CD4-positive, alpha-beta T cell treated with Interleukin-15 for 1 hour (primary cell): ENCODE measurements at places on chromosomes 2 and 18.

GRCh38 chr18:42509750-42510415 lies 554.8 kb downstream of the PIK3C3 start:
- DNase-seq = no peak

GRCh38 chr2:104932243-104932642 lies 78.3 kb downstream of the POU3F3 start:
- no peak for DNase-seq

- DNase-seq = no peak
Measured at GRCh38 chr2:1541819-1542475, 128.7 kb downstream of the TPO start.

GRCh38 chr18:48629730-48630324 lies 91.0 kb downstream of the CTIF start:
- DNase-seq = no peak

DNA sequence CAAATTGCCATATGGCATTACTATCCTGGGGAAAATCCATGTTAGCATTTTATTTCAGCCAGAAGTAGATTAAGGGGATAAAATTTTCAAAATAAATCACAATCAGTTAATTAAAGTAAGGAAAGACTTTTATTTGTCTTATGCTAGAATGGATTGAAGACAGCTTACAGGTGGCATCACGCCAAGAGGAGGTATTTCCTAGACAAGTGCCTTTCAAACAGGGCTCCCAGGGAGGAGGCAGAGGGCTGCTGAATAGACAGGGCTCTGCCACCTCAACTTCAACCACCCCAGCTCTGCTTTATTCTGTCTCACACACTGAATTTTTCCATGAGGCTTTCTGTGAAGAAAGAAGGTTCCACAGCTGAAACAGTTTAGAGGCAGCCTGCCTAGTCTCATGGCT lies 12.2 kb downstream of the CCDC68 start:
- no peak for DNase-seq

DNA sequence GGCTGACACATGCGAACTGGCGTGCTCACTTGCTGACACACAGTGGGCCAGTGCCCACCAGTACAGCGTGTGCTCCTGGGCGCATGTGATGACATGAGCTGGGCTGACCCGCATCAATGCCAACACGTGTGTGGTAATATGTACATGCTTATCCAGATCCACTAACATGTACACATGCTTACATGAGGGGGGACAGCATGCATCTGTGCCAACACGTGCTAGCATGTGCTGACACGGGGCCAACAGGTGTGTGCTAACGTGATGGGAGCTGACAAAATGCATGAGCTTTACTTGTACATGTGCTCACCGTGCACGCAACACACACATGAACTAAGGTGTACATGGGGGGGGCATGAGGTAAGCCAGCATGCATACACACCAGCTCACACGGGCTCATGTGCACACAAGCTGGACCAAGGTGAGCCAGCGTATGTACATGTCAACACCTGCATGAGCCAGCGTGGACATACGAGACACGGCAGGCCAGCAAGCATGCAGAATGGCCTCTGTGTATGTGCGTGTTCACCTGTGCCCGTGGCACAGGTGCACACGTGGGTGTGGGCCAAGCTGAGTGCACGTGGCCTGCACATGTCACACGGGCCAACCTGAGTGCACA lies 28.5 kb downstream of the GPC1 start:
- peak; percentile 13 for DNase-seq

DNA sequence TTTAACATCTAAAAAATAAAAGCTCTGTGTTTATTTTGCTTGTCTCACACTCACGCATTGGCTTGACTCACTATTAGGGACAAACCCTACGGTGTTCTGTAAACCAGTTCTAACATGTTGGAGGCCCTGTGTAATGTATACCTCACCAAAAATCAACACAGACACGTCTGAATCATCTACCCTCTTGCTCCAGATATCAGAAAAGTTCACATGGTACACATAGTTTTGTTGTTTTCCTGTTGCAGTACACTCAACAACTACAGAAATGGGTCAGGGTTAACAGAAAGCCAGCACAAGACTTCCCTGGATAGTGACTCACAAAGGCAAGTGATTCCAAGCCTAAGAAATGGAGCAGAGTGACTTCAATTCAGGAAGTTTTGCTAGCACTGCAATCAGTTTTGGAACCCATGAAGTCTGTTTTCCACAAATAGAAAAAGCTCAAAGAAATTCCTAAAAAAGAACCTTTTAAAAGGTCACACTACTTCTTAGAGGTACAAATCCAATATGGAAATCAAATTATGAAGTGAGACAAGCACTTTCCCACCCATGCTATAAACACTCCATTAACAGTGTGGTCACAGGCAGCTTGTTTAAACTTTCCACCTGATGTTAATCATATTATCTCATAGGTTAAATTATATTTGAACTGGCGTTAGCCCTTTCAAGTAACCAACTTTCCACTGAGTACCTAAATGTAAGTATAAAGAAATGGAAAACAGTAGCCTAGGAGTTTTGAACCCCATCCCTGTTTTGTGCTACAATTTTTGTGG lies 87.4 kb downstream of the GAREM1 start:
- DNase-seq = no peak

DNA sequence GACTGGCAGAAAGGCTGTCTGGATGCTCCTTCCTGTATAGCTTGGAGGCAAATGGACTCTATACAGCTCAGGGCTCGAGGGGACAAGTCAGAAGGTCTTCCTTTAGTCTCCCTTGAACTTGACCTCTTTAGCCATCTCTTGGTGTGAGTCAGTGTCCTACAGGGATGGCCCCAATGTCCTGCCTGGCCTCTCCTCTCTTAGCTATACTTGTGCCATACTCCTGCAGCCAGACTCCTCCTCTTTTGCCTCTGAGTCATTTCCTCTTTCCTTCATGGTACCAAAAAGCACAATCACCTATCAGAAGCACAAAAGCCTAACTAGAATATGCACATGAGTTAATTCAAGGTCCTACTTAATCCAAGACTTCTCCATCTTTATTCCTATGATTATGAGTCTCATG lies 112.7 kb downstream of the XRCC5 start:
- DNase-seq = no peak

DNA sequence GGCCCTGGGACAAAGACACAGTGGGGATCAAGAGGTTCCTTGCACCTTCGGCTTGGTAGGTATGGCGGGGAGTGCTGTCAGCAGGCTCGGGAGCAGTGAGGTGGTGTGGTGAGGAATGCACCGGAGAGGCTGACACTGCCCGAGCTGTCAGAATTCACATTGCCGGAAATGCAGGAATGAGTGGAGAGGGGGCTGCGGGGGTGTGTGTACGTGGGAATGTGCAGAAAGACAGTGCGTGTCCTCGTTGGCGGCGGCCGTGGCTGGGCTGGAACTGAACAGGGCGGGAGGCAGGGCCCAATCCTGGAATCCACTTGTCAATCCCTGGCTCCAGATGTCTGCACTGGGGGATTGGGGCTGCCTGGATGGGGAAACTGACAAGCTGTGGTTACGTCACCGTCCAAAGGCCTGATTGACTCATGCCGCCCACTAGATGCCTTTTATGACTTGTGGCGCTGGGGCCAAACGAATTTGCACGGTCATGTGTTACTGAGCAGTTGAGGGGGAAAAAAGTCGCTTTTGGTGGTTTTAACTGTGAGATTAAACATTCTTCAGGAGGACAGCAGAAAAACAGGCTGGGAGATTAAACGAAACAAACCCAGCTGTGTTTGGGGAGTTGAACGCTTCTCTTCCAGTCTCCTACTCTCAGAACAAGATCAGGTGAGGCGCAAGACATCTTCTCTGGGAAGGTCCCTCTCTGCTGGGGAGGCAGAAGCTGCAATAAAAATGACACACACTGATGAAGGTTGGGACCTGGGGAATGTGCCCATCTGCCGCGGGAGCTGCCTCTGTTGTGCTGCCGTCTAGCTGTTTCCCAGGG lies 189.4 kb upstream of the GLI2 start:
- no peak for DNase-seq

DNA sequence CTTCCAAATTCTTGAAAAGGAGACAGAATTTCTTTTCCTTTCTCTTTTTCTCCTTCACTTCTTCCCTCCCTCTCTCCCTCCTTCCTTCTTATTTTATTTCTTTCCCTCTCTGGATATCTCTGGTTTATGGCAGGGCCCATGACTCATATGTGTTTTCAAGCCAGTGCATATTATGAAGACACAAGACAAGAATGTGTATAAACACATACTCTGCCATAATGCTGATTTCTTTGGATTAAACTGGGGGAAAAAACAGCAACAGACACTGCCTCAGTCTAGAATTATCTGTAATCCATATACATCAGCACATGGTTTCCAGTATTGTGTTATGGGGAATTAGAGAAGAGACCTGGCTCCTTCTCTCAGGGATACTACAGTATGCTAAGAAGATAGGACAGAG lies 82.8 kb upstream of the CPO start:
- DNase-seq = no peak

GRCh38 chr2:191289049-191289448 lies 43.8 kb downstream of the MYO1B start:
- DNase-seq = no peak

GRCh38 chr18:47389210-47389609 lies 137.8 kb upstream of the SKOR2 start:
- no peak for DNase-seq

DNA sequence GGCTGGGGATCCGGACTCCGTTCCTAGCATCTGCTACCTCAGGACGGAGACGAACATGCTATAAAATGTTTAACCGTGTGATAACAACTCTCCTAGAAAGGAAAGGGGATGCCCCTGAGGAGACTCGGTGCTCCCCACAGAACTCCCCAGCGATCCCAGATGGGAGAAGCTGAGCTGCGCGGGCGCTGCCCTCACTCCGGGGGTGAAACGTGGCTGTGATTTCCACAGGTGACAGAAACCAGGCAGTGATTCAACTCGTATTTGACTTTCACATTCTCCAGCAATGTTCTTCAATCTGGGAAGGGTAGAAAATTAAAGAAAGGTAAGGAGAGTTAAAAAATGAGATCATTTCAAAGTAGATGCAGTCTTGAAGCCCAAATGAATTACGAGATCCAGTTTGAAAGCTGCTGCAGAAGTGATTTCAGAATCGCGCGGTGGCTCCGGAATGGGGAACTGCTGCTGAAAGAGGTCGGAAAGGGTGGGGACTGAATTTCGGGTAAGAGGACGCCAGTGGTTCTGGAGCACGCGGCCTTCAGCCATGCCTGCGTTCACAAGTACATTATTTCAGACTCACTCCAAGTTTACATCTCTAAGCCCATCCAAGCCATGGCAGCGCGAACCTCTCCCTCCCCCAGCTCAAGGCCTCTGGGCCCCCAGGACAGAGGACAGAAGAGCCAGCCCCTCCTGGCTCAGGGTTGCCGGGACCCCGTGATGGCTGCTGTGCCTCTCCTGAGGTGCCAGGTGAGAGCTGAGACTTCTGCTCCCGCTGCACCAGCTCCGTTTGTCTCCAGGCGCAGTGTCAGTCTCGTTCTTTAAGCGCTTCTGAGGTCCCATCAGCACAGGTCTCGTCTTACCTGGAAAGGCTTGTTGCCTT lies 39.5 kb downstream of the ADNP2 start:
- no peak for DNase-seq

DNA sequence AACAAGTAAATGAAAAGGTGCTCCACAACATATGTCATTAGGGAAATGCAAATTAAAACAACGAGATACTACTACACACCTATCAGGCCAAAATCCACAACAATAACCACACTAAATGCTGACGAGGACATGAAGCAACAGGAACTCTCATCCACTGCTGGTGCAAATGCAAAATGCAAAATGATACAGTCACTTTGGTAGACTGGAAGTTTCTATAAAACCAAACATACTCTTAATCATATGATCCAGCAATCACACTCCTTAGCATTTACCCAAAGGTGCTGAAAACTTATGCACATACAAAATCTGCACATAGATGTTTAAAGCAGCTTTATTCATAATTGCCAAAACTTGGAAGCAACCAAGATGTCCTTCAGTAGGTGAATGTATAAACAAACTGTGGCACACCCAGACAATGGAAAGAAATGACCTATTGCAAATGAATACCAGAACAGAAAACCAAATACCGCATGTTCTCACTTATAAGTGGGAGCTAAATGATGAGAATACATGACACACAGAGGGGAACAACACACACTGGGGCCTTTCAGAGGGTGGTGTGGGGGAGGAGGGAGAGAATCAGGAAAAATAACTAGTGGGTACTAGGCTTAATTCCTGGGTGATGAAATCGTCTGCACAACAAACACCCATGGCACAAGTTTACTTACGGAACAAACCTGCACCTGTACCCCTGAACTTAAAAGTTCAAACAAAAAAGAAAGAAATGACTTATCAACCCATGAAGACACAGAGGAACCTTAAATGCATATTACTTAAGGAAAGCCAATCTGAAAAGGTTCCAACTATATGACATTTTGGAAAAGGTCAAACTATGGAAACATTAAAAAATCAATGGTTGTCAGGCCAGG lies 80.4 kb downstream of the ASXL2 start:
- no peak for DNase-seq

- DNase-seq = no peak
Measured at GRCh38 chr18:50117863-50118262, 77.1 kb downstream of the MYO5B start.

DNA sequence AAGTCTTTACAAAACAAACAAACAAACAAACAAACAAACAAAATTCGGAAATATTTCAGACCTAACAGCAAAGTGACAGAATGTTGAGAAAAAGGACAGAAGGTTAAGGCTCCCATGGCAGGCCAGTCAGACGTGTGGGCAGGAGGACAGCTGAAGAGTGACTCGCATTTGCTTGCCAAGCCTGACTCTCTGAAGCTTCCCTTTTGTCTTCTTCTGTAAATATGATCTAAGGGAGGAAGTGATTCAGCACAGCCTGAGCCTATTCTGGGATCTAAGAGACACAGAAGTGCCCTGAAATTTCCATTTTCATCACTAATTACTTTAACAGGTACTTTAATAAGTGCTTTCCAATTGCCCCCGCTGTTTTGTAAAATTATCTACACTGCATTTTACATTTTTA lies 134.0 kb upstream of the LYPD1 start:
- no peak for DNase-seq

GRCh38 chr2:170255971-170256370 lies 78.0 kb downstream of the MYO3B start:
- DNase-seq = no peak

DNA sequence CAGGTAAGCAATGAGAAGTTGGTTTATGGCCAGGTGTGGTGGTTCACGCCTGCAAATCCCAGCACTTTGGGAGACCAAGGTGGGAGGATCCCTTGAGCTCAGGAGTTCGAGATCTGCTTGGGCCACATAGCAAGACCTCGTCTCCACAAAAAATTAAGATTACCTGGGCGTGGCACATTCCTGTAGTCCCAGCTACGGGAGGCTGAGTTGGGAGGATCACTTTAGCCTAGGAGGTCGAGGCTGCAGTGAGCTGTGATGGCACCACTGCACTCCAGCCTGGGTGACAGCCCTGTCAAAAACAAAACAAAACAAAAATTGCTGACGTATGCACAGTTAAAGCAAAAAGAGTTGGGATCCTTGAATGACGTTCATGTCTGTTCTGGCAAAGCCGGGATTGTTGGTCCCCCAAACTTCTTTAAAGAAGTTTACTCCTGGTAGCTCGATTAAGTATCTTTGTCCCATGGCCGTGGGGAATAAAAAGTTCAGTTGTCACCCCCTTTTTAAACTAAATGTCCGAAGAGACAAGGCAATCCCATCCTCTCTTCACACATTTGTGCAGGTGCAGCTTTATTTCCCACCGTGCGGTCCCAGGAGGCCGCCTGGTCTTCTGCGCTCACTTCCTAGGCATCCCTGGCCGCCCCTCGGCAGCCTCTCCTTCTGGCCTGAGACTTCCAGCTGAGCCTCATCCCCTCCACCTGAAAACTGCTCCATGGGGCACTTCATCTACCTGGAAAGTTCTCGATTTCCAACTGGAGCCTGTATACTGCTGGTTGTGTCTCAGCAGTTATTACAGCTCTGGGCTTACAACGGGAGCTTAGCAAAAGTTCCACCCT lies 762 bp upstream of the SPOPL start:
- no peak for DNase-seq
